Body of pancreas (tissue), 4 donors: ENCODE measurements at places on chromosomes 2 and 18. TPM values are rescaled to one million over a fixed set of nuclear protein-coding genes. Genes with fewer than 3 reads are reported as not detected.

Gene MC4R
- total RNA-seq, result not detected

Gene IL1RL2
- total RNA-seq, result 0.52 TPM

Gene RBKS
- 1.0 TPM for total RNA-seq

Gene CFAP53
- 1.3 TPM for total RNA-seq

Gene RAX
- total RNA-seq, result not detected

Gene NR4A2
- total RNA-seq, result 1.0 TPM

Gene KLHL41
- 1.3 TPM for total RNA-seq

Gene SLC4A3
- total RNA-seq, result 2.6 TPM

Gene FANCL
- 12.2 TPM for total RNA-seq

Gene ASNSD1
- total RNA-seq, result 9.6 TPM
